ENCODE measurements at places on chromosomes 7 and 10.

GRCh38 chr7:150412518-150413488 is 33.7 kb downstream of the ZNF775 start:
- no peak for DNase-seq

GRCh38 chr7:55261386-55261770 is 103.8 kb upstream of the LANCL2 start:
- no peak for DNase-seq

- DNase-seq: peak; percentile 34
These were observed 789 bp downstream of the PDGFA start for GRCh38 chr7:518630-519483.

DNA sequence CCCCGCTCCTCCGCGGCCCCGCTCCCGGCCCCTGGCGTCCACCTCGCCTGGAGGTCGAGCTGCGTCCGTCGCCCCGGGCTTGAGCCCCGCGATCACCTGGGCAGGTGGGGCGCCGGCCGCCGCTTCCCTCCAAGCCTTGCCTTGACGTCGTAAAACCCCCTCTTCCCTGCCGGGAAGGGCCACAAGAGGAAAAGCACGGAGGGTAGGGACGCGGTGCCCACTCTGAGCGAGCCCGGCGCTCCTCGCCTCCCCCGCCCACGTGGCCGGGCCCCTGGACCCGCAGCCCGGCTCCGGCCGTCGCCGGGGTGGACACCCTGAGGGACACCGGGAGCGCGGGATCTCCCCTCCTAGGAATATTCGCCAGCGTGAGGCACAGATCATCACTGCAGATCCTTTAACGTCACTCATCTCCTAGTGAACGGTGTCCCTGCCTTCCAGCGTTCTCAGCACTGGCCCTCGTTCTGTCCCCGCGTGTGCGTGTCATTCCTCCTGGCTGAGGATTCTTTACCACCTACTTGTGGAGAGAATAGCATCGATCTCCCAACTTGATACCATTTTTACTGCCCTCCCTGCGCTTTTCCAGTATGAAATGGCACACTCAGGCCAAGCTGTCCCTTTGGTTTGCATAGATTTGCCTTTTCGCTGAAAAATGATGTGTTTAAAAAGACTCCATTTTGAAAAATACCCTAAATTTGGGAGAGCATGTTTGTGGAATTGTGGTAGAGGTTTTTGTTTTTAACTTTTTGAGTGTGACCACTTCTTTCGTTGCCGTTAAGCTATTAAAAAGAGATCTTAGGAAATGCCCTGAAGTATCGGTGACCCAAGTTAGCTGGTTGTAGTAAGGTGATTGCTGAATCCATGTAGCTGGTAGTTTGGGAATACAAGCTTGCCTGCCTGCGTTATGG is 649 bp downstream of the ACTR3B start:
- DNase-seq: peak; percentile 28

DNA sequence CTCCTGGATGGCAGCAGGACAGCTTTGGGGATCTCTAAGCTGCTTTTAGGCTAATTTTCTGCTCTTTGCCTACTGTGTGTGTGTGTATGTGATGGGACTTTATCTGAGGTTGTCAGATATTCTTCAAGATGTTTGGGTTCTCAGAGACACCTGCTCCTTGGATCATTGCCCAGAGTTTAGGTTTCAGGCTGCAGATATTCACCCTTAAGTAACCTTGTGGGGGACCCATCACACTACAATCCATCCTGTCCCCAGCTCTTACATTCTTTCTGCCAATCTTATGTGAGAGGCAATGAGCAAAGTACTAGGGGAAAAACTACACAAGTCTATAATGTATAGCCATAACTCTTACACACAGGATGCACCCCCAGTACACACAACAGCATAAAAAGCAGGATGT is 263.0 kb upstream of the ZWINT start:
- DNase-seq: no peak
